Sigmoid colon (tissue), 7 donors: ENCODE measurements at places on chromosomes 2 and 18. TPM values are rescaled to one million over a fixed set of nuclear protein-coding genes. Genes with fewer than 3 reads are reported as not detected.

The RSAD2 gene
- total RNA-seq, result 13.2 TPM

The TUBA3D gene
- total RNA-seq, result not detected

The ERFE gene
- total RNA-seq, result 0.49 TPM

The HAAO gene
- total RNA-seq, result 2.5 TPM

The PELI1 gene
- total RNA-seq, result 25.5 TPM
